ENCODE measurements at places on chromosomes 1 and 21. TPM values are rescaled to one million over a fixed set of nuclear protein-coding genes. Genes with fewer than 3 reads are reported as not detected.
A peak's percentile ranks its signal among the peaks of the same experiment; 100 is the strongest.

The HEYL gene
- 44.7 TPM for polyA plus RNA-seq

DNA sequence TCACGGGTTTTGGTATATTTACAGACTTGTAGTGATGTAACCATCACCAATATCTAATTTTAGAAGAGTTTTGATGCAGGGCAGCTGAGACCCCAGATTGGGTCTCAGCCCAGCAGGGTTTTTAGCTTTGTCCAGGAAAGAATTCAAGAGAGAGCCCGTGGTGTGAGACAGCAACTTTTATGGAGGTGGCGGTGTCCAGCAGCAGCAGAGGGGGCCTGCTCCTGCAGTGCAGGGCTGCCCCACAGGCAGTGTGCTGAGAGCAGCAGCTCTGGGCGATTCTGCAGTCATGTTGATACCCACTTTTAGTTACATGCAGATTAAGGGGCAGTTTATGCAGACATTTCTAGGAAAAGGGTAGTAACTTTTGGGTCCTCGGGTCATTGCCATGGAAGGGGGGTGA lies 1.8 kb upstream of the EPHX1 start:
- no peak for DNase-seq

DNA sequence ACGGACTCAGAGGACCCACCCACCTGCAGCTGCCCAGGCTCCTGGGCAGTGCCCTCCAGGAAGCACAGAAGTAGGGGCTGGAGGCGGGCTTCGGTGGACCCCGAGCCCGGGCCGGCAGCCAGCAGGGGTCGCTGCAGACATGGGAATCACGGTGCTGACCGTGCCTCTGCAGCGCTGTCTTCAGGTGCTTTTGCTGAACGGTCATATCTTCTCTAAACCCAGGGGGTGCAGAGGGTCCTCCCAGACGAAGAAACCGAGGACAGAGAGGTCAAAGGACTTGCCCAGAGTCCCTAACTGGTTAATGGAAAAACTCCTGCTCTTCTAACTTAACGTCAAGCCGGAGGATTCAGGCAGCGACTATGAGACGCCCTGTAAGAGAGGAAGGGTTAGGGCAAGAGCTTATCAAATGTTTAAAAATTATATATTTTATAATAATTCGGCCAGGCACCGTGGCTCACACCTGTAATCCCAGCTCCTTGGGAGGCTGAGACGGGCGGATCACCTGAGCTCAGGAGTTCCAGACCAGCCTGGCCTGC lies 21.5 kb upstream of the LEFTY2 start:
- DNase-seq, result peak; percentile 79

DNA sequence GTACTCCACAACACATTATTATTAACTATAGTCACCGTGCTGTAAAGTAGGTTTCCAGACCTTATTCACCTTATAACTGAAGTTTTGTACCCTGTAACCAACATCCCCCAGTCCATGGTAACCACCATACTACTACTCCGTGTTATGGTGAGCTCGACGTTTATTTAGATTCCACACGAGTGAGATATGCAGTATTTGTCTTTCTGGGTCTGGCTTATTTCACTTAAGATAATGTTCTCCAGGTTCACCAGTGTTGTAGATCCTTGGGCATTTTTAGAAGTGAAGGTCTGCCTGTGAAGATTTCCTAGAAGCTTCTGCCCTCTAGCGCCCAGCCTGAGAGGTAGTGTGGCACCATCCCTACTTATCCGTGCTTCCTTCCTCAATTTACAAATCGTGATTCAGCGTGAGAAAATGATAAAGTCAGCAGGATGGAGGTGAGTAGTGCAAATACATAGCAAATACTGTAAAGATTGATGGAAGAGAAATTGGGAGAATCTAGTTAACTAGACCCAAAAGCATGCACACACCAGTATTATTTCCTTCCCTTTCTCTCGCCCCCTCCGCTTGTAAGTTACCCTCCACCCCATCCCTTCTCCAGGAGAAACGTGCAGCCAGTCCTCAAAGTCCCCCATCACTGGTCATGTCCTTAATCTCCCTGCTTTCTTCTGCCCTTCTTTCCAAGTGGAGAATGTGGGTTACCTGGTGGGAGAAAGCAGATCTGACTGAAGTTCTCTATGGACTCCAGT lies 36.0 kb upstream of the DISC1 start:
- peak; percentile 58 for DNase-seq

DNA sequence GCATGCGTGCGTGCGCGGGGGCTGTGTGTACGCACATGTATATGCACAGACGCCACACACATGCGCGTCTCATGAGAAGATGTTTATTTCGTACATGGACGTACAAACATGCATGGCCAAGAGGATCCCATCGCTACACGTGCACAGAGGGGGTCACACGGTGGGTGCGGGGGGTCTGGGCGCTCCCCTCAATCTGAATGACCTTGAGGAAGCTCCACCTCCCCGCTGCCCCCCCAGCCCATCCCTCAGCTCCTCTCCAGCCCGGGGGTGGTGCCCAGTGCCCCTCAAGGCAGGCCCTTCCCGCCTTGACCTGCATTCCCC lies 1.5 kb downstream of the TMEM240 start:
- DNase-seq, result no peak

The KRTAP27-1 gene
- polyA plus RNA-seq, result not detected

The CSF3R gene
- 3.8 TPM for polyA plus RNA-seq

The LCE1C gene
- polyA plus RNA-seq, result not detected

DNA sequence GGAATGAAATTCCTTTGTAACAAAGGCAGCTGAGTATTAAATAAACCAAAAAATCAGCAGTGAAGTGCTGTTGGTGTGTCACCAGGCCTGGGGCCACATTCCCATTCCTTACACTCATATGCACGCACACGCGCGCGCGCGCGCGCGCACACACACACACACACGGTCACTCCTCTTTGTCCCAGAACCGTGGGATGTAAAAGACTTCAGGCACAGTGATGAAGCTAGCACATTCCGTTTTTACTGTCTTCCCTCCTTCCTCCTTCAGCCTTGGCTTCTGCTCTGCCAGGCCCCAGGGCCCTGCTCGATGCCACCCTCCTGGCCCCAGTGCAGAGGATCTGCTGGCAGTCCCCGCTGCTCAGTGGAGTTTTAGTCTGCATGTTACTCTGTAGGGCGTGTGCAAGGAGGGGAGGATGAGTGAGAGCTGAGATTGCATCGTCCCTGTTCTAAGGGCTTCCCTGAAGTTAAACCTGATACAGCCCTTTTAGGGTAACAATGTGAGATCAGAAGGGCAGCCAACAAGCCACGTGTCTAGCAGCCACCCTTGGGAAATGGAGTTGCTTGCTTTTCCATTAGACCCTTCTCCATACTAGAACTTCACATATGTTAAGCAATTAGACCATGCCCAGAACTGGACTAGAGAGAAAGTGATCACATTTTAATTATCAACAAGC lies 71.7 kb upstream of the WDR26 start:
- no peak for DNase-seq

DNA sequence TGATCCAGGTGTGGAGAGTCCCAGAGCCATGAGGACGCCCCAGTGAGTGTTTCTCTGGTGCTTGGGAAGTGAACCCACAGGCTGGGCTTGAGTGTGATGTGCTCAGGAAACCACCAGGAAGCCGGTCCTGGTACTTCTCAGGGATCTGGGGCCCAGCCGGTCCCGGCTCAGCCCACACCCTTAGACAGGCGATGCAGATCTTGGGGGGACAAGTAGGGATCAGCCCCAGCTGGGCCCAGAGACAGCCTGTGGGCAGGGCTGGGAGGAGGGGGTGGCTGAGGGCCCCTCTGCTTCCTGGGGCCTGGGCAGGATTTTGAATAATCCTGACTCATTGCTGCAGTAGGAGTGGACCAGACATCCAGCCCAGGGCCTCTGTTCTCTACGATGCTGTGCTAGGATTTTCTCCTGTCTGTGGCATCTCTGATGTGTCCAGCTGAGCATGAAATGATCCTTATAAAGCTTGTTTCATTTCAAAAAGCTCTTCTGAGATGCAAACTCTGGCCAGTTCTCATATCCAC lies 698.0 kb downstream of the PTPRU start:
- no peak for DNase-seq

- DNase-seq, result no peak
Measured at GRCh38 chr1:166905136-166905535, 29.1 kb upstream of the TADA1 start.

- DNase-seq, result no peak
Measured at GRCh38 chr1:59163268-59164092, 133.4 kb upstream of the FGGY start.

- DNase-seq, result peak; percentile 28
Measured at GRCh38 chr1:226577401-226578180, 29.0 kb downstream of the STUM start.

DNA sequence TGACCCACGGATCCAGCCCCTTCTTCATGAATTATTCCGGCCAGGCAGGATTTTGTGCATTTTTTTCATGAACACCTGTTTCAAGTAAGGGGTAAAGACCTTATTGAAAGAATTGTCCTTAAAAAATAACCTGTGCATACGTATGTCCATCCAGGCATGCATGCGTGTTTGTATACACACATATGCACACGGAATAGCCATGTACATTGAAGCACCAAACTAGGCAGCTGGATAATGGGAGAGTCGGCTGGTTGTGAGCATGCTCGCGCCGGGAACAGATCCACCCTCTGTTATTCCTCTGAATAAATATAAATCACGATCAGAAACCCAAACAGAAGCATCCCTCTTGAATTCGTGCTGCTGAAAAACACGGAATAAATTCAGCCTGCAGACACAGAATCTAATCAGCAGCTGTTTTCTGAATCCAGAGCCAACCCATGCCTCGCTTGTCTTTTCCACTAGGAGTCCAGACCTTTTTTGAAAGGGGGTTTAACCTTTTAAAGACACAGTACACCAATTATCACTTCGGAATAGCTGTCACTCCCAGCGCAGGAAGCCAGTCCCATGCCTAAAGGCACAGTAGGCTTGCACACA lies at the start of gene HIVEP3:
Gene HIVEP3, minus strand, starts transcription at position 473 of the 594 bp plus-strand sequence.
- DNase-seq, result peak; percentile 42

GRCh38 chr21:33643658-33644311 lies 1.5 kb downstream of the ITSN1 start:
- DNase-seq, result peak; percentile 39

GRCh38 chr21:34027721-34028461 lies 45.5 kb upstream of the MRPS6 start:
- DNase-seq, result no peak

The DEGS1 gene
- polyA plus RNA-seq, result 83.0 TPM

- peak; percentile 66 for DNase-seq
Measured at GRCh38 chr1:206909161-206909882, 12.1 kb downstream of the IL24 start.

The OR6K3 gene
- not detected for polyA plus RNA-seq

DNA sequence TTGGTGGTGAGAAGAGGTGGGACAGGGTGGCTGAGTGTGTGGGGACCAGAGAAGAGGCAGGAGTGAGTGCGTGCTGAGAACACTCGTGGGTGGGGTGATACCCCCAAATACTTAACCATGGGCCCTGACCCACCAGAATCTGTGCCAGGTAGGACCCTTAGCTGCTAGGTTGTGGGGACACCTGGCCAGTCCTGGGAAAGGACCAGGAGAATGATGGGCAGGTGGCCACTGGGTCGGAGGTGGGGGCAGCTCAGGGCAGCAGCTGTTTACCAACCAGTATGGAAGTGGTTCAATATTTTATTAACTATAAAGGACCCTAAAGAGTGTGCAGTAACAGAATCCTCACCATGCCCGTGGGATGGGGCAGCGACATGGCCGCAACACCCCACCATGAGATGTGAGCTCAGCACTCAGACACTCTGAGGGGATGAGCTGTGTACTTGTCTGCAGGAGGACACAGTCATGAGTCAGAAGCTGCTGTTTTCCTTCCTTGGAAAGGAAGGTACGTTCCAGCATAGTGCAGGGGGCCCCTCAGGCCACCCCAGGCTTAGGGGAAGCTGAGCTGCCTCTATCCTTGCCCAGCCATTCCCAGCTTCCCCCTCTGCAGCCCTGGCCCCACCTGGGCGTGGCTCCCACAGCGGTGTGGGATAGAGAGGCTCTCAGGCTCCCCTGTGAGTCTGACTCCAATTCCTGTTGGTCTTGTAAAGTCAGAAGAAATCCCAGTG lies 25.4 kb downstream of the TEX35 start:
- no peak for DNase-seq

DNA sequence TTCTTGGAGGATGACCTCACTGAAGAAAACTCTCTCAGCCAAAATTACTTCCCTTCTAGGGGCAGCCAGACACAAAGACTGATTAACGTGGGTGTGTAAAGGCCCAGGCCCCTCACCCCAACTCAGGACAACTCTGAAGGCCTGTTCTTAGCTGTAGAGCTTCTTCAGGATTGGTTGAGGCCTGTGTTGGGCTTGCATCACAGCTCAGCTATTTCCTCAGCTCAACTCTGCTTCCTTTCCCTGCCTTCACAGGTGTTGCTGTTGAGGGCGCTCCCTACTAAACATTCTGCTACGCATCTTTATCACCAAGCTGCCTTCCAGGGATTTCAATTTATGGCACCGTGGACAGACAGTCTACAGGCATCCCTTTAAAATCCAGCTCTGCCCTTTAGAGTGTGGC lies 36.8 kb downstream of the MAB21L3 start:
- no peak for DNase-seq

DNA sequence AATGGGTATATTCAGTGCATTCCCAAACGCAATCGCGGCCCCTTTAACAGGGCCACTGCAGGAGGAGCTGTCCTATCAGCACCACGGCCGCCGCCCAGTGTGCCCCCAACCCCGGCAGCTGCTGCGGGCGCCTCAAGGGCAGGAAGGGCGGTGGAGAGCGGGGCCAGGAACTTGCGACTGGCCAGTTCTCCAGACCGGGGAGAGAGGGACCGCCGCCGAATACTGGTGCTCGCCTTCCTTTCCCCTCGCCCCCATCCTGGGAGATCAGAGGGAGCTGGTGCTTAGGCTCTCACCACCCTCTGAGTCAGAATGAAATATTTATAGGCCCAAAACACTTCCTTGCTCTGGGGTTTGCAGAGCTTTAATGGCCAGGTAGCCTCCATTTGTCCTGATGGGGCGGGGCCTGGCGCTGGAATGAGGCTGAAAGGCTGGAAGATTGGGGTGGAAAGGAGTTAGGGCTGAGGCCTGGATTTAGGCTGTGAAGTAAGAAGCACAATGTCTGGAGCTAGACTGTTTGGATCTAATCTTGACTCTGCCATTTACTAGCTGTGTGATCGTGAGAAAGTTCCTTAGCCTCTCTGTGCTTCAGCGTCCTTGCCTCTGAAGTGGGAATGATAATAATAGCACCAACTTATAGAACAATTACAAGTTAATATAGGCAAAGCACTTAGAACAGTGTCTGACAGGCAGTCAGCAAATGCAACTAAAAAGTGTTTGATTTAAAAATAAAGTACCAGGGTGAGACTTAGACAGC lies 75.5 kb downstream of the NAV1 start:
- DNase-seq, result peak; percentile 63

DNA sequence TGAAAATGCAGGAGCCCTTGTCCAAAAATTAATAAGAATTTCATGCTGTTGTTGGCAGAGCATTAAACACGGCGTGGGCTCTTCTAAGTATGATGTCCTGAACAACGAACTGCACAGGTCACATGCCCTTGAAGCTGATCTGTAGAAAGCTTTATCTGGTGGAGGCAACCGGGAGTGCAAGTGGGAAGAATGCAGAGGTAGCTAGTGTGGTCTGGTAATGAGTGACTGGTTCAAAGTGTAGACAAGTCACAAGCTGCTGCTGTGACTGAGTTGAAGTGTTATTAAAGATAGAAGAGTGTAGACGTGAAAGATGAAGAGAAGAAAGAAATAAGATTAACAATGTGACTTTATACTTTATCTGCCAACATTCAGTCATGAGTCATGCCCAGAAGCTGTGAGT lies 361.9 kb downstream of the TTLL7 start:
- DNase-seq, result no peak

The OR2L13 gene
- 0.63 TPM for polyA plus RNA-seq

All from testis (tissue), 5 donors.